ENCODE measurements at places on chromosomes 4 and X.

- no peak for DNase-seq
These were observed 96.7 kb upstream of the NKX1-1 start for GRCh38 chr4:1502976-1503375.

GRCh38 chr4:1684506-1685234, 557 bp upstream of the FAM53A start:
- DNase-seq, result no peak

GRCh38 chrX:13130816-13131215, 86.4 kb upstream of the FAM9C start:
- no peak for DNase-seq

GRCh38 chrX:123756320-123756719, 23.5 kb upstream of the THOC2 start:
- peak; percentile 5 for DNase-seq

DNA sequence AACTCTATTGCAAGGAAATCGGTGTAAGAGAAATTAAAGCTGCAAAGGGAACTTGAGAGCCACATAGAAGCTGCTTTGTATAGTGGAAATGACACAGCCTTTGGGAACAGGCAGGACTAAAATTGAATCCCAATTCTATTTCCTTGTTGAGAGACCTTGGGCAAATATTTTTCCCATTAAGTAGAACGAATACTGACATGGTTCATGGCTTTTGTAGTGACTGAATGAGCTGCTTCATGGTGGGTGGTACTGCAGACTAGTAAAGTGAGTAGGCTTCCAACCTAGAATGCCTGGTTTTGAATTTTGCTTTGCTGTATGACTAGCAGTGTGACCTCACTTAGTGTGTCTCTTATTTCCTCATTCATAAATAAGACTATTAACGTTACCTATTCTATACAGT, 182.2 kb upstream of the KCNIP4 start:
- DNase-seq, result no peak

GRCh38 chr4:184890499-184890898, 64.7 kb upstream of the ACSL1 start:
- no peak for DNase-seq

DNA sequence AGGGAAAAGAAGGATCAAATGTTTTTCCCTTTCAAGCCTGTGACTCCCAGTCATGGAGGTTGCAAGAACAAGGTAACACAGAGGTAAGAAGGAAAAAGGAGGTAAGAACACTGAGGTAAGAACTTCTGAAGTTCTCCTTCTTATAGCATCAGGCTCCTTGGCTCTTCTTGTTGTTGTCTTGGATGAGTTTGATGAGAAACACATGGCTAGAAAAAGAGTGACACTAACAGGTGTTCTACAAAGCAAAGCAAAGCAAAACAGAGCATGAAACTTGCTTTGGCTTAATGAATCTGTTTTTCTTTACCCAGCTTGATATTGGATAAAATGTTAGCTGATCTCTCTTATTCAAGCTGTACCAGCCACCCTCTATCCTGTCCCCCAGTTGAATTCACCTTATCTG, 231.2 kb upstream of the F9 start:
- no peak for DNase-seq

GRCh38 chr4:28723371-28723770, 1862.7 kb downstream of the STIM2 start:
- DNase-seq, result no peak

DNA sequence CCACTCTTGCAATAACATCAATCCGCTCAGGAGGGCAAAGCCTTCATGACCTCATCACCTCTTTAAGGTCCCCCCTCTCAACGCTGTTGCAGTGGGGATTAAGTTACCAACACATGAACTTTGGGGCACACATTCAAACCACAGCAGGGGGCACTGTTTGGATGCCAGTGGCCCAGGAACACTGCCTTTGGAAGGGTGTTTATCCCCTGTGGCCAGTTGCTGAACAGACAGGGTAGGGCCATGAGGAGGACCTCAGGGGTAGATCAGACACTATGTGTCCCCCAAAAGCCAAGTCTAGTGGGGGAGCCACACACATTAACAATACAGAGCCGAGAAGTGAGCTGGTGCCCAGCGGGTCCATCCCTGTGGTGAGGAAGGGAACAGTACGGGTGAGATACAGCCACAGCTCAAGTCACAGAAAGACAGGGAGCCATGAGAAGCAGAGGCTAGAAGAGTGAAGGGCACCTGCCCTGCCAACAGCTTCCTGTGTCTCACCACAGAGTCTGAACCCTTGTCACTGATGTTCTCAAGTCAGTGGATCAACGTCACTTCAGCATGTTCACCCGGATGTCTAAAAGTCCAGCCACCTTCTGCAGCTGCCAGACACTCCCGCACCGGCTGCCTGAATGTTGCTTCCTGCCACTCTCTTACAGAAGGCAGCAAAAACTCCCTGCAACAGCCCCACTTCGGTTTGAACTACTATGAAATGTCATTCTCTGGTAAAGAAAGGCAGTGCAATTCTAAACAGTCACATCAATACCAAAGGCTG, 19.9 kb upstream of the MXD4 start:
- no peak for DNase-seq

DNA sequence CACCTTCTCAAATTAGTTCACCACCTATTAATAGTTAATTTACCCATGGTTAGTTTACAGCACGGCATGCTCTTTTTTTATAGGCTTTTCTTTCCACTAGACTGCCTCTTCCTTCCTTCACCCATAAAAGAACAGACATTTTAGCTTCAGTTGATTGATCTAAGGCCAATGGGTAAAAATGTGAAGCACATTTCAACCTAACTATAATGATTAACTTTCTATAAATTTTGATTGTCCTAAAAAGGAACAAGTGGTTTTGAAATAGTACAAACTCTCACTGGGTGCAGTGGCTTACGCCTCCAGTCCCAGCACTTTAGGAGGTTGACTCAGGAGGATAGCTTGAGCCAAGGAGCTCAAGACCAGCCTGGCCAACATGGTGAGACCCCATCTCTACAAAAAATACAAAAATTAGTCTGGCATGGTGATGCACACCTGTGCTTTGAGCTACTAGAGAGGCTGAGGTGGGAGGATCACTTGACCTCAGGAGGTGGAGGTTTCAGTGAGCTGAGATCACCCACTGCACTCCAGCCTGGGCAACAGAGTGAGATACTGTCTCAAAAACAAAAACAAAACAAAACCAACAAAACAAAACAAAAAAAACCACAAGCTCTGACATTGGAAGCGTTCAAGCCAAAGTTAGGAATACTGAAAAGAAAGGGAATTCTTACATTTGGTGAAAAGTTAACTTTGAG, 89.9 kb upstream of the FAT1 start:
- no peak for DNase-seq

All from ELR (cell line).